ENCODE measurements at places on chromosomes 5 and 9.

DNA sequence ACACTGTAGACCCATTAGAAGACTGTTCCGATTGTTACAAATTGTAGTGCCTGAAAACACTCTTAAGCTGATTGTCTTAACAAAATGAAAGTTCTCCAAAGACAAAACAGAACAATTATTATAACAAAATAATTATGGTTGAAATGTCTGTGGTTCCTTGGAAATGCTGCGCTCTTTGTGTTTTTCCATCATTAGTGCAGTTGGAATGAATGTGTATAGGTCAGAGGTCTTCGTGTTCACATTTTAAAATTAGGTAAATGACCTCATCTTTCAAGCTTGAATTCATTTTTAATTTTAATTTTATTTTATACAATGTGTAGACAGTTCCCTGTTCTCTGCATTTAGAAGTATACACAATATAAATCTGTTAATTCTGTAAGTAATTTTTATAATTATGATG lies 56.7 kb upstream of the NXNL2 start:
- DNase-seq: no peak

DNA sequence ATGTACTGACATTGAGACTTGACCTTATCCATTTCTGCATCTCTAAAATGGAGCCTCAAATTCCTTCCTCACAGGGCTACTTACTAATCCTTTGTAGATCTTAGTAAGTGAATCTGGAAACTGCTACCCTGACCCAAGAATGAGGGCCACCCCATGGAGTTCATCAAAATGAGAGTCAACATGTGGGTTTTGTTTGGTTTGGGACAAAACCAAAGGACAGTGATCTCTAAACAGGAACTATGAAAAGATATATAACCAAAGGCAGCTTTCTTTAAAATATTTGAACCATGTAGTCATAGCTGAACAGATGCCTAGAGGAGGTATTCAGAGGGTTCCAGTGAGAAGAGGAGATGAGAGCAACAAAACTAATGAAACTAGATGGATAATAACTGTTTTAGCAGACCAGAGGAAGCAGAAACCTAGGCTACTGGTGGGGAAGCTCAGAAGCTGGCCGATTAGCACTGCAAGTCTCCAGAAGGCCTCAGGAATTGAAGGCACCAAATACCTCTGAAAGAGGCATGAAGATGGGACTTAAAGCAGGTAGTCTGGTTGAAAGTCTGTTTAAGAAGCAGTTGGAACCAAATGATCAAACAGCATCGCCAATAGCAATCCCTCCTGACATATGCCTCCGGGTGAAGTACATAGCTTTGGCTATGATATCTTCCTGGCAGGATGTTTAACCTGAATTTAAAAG lies 45.8 kb downstream of the THOC3 start:
- no peak for DNase-seq

GRCh38 chr9:115229496-115229895 lies 111.5 kb upstream of the TNC start:
- no peak for DNase-seq

DNA sequence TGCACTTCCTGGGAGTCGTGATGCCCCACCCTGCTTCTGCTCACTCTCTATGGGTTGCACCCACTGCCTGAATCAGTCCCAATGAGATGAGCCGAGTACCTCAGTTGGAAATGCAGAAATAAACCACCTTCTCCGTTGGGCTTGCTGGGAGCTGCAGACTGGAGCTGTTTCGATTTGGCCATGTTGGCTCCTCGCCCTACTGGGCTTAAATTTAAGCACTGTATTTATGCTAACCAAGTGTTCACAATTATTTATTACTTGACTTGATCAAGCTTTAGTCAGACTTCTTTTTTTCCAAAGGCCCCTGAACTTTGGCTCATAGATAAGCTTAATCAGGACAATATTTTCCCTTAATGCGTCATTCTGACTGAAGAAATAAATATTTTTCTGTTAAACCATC lies 1072.4 kb upstream of the CDH9 start:
- no peak for DNase-seq

DNA sequence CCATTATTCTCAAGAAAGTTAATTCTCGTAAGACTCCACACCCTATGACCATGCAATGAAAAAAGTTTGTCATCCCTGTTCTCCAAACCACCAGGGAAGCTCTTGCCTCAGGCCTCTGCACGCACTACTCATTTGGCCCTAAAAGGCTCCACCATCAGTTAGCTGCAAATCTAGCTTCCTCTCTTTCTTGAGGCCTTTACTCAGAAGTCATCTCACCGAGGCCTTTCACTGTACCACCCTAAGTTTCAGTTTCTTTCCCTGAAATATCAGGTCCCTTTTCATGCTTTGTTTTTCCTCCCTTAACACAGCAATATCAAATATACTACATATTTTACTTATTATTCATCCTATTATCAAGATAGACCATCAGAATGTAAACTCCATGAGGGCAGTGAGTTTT lies 39.1 kb downstream of the OXCT1 start:
- no peak for DNase-seq

DNA sequence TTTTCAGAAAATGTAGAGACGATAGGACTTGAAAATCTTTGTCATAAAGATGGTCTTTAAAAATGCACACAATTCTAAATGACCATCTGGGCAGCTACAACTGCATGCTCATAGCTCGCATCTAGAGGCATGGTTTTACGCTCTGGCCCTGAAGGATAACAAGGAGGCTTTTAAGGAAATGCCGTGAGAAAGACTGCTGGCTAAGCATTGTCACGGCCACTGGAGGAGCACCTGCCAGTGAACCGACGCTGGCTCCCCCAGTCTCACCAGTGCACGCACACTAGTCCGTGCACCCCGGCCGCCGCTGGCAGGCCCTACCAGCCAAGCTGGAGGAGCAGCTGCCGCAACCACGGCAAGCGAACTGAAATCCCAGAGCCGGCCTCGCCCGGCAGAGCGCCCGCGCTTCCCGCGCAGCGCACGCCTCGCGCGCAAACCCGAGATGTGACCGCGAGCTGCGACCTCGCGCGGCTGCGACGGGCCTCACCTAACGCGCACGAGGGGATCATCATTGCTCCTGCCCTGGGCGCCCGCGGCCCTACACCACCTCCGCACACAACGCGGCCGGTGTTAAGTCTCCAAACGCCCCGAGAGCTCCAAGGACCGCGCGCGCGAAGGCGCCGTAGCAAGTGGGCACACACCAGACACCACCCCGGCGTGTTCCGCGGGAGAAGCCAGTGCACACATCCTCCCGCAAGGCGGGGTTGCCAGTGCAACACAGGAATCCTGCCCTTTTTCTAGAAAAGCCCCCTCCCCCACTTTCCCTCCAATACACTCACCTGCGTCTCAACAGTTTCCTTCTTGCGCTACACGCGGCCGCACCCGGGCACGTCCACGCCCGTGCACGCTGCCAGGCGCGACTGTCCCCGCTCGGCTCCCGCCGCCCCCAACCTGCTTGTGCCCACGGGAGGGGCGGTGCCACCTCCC lies 5.3 kb downstream of the ELAVL2 start:
- DNase-seq: no peak

DNA sequence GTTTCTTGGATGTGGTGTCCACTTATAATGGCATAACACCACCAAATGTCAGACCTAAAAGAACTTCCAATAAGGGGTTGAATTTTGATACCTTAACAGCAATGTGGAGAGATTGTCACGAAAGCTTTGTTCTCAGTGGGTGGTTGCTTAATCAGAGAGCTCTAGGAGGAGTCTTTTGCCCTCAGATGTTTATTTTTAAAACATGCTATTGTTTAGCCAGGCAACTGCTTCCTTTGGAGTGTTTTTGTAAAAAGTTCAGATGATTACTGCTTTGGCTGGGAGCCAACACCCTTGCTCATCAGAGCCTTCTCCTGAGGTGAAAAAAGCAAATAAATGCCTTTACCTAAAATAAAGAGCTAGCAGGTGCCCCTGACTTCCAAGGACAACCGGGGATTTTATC lies 65.0 kb downstream of the SLC1A1 start:
- DNase-seq: no peak

DNA sequence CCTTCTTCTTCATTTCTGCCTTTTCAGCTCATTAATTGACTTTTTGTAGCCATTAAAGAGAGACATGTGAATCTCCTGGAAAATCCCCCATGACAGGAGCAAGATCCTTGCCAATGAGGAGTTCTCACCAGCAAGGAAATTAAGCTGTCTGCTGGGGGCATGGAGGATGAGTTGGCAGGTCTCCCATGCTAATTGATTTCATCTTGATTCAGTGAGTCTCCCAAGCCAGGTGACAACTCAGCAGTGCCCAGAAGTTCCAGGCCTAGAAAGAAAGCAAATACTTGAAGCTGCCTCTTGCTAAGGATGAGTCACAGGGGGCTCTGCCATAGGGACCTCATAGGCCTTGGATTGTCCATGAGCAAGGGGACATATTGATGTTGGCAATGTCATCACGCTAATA lies 30.0 kb upstream of the ADRA1B start:
- no peak for DNase-seq

DNA sequence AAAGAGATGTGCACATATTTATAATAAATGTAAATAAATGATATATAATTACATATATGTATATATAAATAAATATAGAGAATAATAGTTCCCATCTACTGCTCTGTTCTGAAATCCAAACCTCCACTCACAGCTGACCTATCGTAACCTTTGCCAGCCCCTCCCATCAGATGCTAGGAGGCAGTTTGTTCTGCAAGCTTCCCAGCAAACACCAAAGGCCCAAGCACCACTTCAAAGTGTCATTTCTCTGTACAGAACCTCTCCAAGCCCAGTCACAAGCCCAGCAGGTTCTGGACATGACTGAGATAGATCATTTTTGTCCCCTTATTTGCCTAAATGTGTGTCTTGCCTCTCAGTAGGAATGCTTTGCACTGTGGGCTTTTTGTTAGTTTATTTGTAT lies 62.4 kb downstream of the MFAP3 start:
- DNase-seq: no peak

DNA sequence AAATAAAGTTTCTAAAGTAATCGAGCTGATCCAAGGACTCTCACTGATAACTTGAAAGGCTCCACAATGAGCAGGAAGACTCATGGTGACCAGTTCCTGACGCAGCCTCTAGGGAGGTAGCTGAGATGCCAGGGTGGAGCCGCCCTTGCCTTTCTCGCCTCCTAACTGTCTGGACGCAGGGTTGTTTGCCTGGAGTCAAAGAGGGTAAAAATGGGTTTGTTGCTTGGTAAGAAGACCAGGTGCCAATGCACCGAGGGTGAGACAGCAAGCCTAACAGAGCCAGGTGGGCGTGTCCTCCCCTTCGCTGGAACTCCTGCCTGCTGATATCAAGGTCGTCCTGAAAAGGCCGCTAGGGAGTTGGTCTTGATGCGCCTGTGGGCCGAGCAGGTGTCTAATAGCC lies 48.6 kb upstream of the FCN1 start:
- DNase-seq: no peak

DNA sequence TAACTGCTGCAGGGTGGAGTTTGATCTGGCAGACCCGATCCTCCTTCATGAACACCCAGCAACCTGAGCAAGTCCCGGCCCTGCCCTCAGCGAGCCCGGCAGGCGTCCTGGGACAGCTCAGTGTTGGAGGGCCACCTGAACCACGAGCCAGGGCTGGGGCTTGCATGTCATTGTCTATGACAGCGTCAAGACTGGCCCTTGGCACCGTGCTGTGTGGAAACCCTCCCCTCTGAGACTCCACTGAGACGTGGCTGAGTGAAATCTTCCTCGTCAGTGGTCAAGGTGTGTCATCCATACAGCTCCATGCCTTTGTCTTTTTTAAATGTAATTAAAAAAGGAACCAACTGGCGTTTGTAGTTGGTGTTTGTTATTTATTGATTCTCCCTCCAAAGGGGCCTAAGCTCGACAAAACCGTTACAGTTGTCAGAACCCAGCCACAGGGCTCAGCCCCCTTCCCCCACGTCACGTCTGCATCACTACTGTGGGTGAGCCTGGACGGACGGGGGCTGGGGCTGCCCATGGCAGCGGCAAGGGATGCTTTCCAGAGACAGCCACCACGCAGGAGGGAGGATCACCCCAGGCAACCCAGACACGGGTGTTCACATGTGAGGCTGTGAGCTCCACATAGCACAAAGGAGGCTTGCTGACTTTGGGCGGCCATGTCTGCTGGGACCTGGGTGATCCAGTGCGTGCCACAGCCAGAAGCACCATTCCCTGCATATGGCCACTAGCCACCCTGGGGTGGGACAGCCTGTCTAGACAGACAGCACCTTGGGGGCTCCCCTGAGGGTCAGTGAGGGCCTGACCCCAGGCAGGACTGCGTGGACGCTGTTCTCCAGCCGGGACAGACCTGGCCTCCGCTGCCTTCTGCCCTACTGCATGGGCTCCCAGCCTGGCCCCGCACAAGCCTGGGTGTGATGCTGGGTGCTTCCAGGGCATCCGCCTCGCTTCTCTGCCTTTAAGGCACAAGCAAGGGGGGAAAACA lies 7.3 kb downstream of the UCK1 start:
- no peak for DNase-seq

GRCh38 chr9:114051281-114051680 lies 26.8 kb downstream of the AMBP start:
- no peak for DNase-seq

DNA sequence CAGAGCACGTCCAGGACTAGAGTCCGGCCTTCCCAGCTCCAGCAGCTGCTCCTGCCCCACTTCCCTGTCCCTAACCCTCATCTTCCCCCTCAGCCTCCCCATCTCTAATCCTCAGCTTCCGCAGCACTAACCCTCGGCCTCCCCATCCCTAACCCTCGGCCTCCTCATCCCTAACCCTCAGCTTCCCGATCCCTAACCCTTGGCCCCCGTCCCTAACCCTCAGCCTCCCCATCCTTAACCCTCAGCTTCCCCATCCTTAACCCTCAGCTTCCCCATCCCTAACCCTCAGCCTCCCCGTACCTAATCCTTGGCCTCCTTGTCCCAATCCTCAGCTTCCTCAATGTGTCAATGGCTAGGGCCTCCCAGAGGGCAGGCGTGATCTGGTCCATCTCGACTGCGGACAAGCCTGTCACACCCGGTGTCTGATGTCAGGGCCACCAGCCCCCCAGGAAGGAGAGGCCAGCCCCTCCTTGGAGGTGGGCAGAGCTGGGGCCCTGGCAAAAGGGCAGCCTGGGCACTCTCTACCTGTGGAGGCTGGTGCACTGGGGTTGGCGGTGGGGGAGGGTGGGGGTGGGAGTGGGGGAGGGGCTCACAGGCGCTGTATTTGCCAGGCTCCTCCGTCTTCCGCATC lies 1.4 kb downstream of the OBP2B start:
- no peak for DNase-seq

GRCh38 chr9:114522286-114522685 lies 17.0 kb upstream of the WHRN start:
- DNase-seq: no peak

DNA sequence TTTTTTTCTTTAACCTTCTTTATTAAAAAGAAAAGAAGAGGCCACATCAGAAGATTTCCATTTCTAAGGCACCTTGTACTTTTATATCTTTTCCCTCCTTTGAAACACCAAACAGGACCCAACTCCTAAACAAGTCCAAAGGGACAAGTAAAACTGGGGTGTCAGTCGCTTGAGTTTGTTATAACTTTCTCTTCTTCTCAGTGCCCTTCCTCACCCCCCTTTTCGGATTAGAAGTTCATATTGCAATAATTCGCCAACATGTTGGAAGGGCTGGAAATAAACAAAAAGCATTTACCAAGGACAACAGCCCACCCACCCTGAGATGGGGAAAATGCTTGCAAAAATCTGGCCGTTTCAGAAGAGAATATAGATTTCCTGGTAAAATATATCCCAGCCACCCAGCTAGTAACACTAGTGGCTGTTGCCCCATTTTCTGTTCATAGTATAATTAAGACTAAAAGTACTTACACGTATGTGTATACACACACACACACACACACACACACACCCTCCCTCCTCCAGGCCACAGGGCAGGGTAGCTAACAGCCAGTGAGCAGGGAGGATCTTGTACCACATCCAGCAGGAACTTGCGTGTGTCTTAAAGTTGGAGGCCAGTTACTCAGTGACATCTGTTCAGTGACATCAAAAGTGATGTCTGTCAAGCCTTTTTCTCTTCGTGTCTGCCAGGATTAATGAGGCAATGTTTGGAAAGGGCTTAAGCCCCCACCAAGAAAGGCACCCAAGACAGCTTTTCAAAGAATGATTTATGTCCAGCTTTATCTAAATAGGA lies 149.1 kb upstream of the KLF4 start:
- no peak for DNase-seq
